ENCODE measurements at places on chromosomes 7 and 10.

DNA sequence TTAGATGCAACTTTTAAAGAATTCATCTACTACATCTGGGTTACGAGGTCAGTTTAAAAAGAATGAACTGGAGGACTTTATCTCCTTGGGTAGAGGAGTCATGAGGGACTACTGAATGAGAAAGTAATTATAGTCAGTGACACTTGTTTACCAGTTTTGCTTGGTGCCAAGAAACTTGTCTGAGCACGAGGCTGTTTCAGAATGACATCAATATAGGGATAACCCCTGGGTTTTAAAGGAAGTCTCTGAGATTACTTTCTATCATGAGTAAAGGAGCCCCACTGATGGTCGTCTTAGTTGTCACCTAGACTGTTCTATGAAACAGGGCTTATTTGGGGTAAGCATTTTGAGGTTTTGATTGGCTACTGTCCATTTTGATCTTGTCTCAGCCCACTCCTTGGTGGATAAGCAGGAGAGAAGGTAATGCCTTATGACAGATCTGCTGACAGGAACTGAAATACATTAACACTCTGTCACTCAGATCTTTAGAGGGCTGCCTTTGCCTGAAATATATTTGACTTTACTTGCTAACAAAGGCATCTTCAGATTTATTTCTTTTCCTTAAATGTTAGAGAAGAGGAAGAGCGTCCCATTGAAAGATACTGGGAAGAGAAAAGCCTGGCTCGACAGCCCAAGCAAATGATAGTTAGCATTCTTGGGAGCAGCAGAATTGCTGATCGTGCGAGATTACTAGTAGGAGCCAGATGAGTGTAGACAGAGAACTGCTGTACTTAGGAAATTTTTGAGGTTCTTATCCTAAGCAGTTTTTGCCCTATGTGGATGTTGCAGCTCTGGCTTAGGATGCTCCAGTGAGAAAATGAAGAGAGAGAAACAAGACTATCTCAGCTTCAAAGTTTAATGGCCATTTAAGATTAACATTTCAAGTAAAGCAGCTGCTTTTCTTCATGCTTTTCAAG is 299.2 kb upstream of the LRGUK start:
- no peak for DNase-seq

DNA sequence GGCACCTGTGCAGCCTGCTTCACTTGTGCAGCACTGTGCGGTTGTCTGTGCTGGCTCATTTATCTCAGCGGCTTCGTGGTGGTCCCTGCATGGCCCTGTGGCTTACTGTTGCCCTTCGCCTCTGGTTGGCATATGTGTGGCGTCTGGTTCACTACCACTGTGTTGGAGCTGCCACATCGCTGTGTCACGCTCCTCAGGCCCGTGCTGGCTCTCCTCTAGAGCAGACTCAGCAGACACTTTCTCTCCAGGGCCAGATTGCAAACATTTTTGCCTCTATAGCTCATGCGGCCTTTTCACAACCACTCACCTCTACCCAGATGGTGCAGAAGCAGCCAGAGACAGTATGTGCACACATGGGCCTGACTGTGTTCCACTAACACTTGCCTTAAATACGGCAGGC is 37.9 kb downstream of the PPP2R2D start:
- no peak for DNase-seq

DNA sequence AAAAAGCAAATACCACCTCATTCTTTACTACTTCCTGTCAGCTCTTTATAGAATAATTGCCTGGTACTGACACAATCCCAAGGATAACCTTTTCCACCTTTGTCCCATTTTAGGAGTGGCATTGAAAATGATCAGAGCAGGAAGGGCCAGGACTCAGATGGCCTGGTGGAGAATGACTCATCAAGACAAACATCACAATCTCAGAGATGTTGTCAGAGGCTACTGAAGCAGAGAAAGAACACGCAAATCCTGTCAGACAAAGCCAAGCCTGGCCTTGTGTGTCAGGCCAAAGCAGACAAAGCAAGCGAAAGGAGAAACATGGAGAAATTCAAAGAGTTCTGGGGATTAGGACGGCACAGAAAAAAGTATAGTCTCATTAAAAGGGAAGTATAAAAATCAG is 40.9 kb downstream of the NSUN6 start:
- DNase-seq, result no peak

GRCh38 chr7:128458956-128459355 is 3.3 kb downstream of the HILPDA start:
- DNase-seq, result no peak

GRCh38 chr7:14478834-14479510 is 423.6 kb downstream of the DGKB start:
- DNase-seq, result no peak

DNA sequence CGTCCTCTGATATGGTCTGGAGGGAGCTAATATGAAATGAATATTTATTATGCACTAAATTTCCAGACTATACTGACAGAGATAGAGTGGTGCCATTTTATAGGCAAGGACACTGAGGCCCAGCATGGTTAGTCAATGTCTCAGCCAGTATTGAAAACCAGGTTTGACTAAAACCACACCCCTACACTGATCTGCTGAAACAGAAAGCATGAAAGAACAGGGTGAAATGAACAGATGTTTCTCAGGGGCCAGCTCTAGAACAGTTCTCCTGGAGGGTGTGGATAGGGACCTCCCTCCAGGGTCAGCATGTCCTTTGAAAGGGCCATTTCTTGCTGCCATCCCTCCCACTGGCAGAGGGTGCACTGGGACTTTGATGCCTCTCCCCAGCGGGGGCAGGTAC is 700.5 kb downstream of the GRID1 start:
- DNase-seq, result no peak

Data from uterus (tissue), 4 donors.